ENCODE measurements at places on chromosomes 6 and 20. TPM values are rescaled to one million over a fixed set of nuclear protein-coding genes. Genes with fewer than 3 reads are reported as not detected.

Gene SLC22A7
- not detected for total RNA-seq

Gene DNAH8
- total RNA-seq, result under 0.01 TPM

Gene SAPCD1
- total RNA-seq, result not detected

Gene OTOR
- total RNA-seq, result not detected

Gene SLCO4A1
- total RNA-seq, result 4.8 TPM

Gene BPI
- total RNA-seq, result not detected

Gene PRR18
- total RNA-seq, result under 0.01 TPM

Gene LY86
- not detected for total RNA-seq

Data from nasal cavity respiratory epithelium epithelial cell of viscerocranial mucosa (primary cell).